ENCODE measurements at places on chromosomes 6 and 20. TPM values are rescaled to one million over a fixed set of nuclear protein-coding genes. Genes with fewer than 3 reads are reported as not detected.

The CD40 gene
- total RNA-seq = 33.1 TPM

The PTGIS gene
- total RNA-seq = 6.2 TPM

The OR2W1 gene
- total RNA-seq = not detected

The MAP3K5 gene
- total RNA-seq = 7.0 TPM

The UBD gene
- 0.31 TPM for total RNA-seq

The NRM gene
- 32.2 TPM for total RNA-seq

The TM9SF4 gene
- total RNA-seq = 48.2 TPM

The ANGPT4 gene
- not detected for total RNA-seq

The SOX4 gene
- 127 TPM for total RNA-seq

The HLA-DOB gene
- 0.46 TPM for total RNA-seq

The CDSN gene
- not detected for total RNA-seq

The RGS17 gene
- total RNA-seq = 1.1 TPM

The IL17A gene
- total RNA-seq = not detected

The PHACTR3 gene
- not detected for total RNA-seq

Data from endothelial cell of umbilical vein (primary cell).